ENCODE measurements at places on chromosomes 7 and 10.

GRCh38 chr10:35464825-35465456 lies 128.6 kb downstream of the CCNY start:
- DNase-seq, result peak; percentile 29

DNA sequence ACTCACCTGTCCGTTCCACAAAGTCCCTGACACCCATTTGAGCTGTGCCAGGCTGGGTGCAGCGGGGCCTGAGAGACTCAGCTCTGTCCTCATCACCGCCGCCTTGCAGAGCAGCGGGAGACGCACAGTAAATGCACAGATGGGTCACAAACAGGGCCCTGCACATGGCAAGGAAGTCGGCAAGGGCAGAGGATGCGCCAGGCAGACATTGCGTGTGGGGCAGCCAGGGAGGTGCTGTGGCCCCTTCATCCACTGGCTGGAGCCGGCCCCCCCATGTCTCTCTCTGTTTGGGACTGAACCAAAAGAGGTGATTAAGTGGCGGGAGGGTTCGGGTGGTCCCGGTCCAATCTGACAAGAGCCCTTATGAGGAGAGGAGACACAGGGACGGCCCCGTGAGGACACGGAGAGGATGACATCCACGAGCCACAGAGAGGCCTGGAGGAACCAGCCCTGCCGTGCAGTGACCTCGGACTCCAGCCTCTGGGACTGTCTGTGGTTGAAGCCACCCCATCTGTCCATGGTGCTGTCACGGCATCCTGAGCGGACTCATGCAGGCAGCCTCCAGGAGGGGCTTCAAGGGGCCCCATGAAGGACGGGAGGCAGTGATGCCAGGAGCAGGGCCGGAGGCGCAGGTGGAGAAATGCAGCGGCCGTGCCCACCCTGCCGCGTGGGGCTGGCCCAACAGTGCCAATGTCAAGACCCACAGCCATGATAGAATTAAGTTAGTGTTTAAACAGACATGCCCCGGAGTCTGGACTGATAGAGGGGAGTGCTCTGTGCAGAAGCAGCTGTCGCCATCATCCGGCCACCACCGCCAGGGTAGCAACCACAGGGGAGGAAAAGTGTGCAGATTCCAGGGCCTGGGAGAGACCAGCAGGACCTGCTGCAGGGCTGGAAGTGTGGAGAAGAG lies 28.4 kb upstream of the FOXL3 start:
- no peak for DNase-seq

GRCh38 chr7:44145479-44145968 lies 4.4 kb upstream of the MYL7 start:
- peak; percentile 40 for DNase-seq

DNA sequence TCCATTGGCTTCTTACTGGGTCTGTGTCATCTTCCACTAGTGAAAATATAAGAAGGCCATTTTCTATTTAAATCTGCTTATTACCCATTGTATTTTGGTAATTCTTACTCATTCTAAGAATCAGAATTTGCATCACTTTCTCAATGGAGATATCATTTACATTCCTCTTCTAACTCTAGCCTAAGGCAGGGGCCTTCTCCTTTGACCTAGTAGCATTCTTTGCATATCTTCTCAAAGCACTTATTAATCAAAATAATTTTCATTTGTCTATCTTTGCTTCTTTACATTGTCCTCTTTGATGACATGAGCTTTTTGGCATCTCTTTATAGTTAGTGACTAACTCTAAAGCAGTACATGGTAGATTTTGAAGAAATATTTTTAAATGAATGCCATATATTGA lies 400.9 kb upstream of the SEMA3D start:
- DNase-seq, result peak; percentile 67

GRCh38 chr10:47458466-47459154 lies 25.3 kb downstream of the ANXA8 start:
- DNase-seq, result peak; percentile 76

- peak; percentile 93 for DNase-seq
These were observed 8.4 kb upstream of the LYZL2 start for GRCh38 chr10:30637881-30638467.

DNA sequence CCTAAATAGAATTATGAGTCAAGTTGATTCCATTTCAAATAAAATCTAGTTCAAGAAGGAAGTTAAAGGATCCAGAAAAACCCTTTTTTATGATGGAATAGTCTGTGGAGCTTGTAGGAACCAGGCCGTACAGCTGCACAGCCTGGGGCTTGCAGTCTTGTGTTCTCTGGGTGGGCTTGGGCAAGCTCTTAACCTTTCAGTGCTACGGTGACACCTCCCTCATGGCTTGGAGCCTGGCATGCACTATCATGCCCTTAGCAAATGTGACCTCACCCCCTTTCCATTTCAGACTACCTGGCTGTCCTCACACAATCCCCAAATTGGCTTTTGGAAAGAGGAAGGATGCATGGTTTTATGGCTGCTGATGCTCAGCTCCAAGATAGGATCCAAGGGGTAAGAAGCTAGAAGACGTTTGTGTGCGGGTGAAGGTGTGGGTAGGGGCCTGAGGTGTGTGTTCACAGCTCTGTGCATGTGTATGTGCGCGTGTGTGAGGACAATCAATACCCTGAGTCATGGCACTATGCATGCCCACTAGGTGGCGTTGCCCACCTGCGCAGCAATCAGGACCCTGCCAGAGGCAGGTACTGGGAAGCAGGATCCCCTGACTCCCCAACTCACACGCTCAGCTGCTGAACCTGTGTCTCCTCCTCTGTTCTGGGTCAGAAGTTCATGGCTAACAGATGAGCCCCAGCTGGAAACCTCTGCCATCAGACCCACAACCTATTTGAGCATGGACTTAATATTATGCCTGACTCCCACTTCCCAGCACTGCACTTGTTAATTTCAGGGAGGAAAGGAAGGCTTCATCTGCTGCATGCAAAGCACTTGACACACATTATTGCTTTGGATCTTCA lies 113.4 kb downstream of the PTPN20 start:
- DNase-seq, result peak; percentile 43

GRCh38 chr7:101405474-101406067 lies 42.9 kb downstream of the COL26A1 start:
- no peak for DNase-seq

DNA sequence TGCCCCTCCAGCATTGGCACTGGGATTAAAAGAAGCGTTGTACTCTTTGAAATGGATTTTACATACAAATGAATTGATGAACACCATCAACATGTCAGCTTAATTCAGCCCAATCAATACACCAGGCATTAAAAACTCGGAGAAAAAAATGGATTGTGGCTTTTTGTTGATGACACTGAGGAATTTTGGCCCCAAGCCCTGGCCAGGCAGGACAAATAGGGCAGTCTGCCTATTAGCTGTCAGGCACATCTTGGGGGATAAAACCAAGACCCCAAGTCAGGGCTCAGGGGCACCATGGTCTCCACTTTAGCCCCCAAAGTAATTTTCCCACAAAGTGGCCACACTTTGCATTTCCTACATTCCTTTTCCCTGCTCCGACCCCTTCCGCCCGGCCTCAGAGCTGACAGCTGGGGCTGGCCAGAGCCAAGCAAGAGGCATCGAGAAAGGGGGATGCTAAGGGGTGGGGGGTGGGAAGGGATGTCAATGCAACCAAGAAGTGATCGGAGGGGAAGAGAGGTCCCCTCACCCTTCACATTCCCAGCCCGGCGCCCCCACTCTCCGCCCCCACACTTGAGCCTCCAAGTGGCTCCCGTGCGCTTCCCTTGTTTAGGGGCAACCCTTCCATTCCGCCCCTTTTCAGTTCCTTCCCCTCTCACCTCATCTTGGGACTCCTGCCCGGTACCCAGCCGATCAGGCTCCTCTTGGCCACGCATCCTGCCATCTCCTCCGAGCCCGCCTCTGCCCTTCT lies 711 bp downstream of the HIP1 start:
- peak; percentile 32 for DNase-seq

- DNase-seq, result no peak
These were observed 17.2 kb upstream of the FAM170B start for GRCh38 chr10:49151025-49151445.
